ENCODE measurements at places on chromosomes 3 and 15. TPM values are rescaled to one million over a fixed set of nuclear protein-coding genes. Genes with fewer than 3 reads are reported as not detected.

DNA sequence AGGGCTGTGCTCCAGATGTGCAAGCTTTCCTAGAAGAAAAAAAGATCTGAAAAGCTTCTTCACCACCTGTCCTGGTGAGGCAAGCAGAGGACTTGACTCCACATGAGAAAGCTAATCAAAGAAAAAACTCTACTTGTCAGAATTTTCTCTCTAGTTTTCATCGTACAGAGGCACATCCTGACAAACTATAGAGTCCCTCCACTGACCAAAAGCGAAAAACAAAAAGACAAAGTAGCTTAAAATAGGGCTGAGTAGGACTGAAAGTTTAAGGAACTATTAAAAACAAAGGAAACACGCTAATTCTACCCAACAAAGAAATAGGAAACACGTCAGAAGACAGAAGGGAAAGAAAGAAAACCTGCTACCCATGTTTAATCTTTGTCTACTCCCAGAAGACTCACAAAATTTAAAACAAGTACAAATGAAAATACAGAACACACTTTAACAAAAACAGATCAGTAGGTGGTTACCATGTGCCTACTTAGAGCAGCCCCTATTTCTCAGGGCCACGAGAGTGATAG, 26.5 kb downstream of the NANOGP8 start:
- no peak for DNase-seq

DNA sequence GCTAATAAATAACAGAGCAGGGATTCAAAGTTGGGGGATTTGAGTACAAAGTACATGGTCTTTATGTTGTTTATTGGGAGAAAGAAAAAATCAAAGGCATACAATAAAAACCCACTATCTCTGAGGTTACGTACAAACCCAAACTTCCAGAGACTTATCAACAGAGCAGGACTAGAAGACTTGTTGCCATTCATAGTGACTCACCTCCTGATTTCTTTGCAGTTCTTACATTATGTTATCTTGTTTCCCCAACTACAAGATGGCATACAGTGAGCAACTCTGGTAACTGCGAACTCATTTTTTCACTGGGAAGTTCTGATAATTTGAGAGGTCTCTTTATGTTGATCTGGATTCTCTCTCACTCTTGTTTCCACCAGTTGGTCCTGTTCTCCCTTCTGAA, 80.6 kb upstream of the ETV5 start:
- DNase-seq: no peak

- DNase-seq: no peak
These were observed 3.1 kb upstream of the AP2M1 start for GRCh38 chr3:184171562-184171961.

DNA sequence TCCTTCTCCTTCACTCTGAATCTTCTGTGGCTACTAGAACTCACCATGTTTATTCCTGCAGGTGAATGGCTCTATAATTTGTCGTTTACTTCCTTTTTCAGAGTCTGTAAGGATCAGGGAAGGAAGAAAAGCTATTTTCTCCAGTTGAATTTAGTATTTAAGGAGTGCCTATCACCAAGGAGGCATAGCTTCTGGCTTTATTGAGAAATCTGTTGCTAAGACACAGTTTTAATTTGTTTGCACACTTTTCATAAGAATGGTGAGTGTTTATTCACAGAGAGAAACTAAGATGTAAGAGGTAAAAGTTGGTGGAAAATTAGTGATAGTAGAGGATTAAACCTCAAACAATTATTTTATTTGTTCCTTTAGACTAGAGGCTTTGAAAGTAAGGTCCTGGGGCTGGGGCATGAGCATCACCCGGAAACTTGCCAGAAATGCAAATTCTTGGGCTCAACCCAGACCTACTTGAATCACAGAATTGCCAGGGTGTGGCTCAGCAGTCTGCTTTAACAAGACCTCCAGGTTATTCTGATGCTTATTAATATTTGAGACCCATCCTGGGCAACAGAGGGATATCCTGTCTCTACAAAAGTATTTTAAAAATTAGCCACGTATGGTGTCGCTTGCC, 461.3 kb downstream of the AGBL1 start:
- DNase-seq: no peak

GRCh38 chr3:158086776-158087175, 19.4 kb downstream of the SHOX2 start:
- no peak for DNase-seq

The SHC4 gene
- total RNA-seq: 0.55 TPM

- DNase-seq: no peak
These were observed 32.3 kb downstream of the TSPAN3 start for GRCh38 chr15:77038312-77039216.

- DNase-seq: no peak
These were observed 34.6 kb downstream of the PXYLP1 start for GRCh38 chr3:141266186-141266585.

DNA sequence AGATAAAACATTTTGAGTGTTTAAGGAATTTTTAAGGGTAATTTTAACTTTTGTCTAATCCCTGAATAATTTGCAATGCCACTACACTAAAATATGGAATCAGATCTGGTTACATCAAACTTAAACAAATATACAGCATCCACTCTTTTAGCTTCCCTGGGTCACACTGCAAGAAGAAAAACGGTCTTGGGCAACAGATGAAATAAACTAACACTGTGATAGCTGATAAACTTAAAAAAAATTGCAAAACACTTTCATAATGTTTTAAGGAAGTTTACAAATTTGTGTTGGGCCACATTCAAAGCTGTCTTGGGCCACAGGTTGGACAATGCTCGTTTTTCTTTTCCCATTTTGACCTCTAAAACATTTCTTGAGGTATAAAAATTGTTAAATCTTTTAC, 34.3 kb downstream of the CCDC66 start:
- no peak for DNase-seq

DNA sequence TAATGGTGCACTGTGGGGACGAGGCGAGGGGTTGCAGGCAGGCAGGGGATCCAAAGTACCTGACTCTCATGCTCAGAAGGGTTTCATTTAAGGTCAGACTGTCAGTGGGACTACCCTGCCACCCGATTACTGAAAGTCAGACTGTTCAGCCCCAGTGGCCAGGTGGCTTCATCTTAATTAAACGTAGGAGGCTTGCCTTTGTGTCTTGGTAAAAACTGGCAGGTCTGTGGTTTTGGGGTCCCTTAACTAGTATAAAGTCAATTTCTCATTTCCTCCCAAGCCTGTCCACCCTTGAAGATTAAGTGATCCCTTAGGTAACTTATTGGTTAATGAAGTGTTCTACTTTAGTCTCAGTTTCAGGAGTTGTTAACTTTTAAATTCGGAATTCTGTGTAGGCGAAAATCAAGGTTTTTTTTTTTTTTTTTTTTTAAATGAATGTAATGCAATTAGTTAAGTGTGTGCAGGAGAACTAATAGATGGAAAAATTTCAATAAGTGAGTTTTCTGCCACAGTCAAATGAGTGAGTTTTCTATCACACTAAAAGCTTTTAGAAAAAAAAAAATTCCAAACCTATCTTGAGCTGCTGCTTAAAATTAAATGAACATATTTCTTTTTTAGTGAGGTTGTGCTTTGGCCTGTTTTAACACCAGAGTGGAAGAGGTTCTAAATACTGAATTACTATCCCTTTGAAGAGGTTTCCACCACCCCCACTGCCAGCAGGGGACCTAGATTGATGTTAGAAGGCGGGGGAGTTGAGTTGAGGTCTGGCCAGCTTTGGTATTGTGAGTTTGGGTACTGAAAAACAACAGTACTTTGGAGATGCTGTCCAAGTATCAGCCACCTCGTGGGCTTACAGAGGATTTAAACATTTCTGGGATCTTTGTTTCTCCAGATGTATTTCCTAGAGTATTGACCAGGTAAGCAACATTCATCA, 15.2 kb downstream of the ITPR1 start:
- DNase-seq: no peak

The TMC3 gene
- total RNA-seq: 1.4 TPM

The GPR27 gene
- 16.3 TPM for total RNA-seq

DNA sequence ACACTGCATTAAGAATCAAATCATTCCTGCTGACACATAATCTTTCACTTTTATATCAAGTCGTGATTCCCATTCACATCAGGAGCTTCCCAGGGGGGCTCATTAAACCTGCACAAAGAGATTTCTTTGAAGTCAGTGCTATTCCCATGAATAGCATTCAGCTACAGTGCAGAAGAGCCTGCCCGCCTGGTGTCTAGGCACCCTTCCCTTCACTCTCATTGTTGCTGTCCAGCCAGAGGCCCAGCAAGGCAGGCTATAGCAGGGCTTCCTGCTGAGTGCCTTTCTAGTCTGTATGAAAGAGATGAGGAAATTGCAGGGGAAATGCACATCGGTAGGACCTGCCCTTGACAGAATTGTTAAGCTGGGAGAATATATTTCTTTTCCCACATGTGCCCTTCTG, 4.5 kb upstream of the GJD2 start:
- no peak for DNase-seq
